Pancreas (tissue), 10 donors: ENCODE measurements at places on chromosomes 4 and X. TPM values are rescaled to one million over a fixed set of nuclear protein-coding genes. Genes with fewer than 3 reads are reported as not detected.

RTL3 gene
- polyA plus RNA-seq: not detected

MAOA gene
- polyA plus RNA-seq: 17.1 TPM

AREG gene
- polyA plus RNA-seq: 0.82 TPM

UBE2A gene
- polyA plus RNA-seq: 18.1 TPM

MTMR8 gene
- polyA plus RNA-seq: 0.35 TPM

UNC5C gene
- 0.35 TPM for polyA plus RNA-seq

GUCY1B1 gene
- polyA plus RNA-seq: 6.2 TPM

CT45A10 gene
- not detected for polyA plus RNA-seq

MAGEA2 gene
- polyA plus RNA-seq: not detected

GPR82 gene
- not detected for polyA plus RNA-seq

RAB9B gene
- 0.49 TPM for polyA plus RNA-seq
